ENCODE measurements at places on chromosomes 13 and 19.

DNA sequence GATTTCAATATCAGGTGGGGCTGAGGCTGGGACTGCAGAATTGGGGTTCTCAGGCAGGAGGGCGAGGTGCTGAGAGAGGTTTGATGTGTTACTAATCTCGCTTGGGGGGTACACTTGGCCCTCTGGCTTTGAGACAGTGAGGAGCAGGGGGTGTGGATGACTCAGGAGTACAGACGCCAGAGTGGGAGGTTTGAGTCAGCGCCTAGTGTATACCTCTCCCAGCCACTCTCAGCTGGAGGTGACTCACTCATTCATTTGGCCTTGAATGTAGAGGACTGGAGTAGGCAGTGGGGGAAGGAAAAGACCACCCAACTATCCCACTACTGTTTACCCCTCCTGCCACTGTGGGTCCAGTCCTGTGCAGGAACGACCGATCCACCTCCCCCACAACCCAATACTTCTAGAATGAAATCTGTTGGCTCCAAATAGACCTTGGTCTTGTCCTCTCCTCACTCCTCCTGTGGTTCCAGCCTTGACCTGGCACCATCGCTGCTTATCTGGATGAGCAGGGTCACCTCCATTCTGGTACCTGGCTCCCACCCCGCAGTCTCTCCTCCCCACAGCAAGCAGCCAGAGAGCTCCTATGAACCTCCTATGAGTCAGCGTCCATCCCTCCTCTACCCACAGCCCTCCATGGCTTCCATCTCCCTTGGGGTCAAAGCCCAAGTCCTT lies 20.1 kb upstream of the ZNRF4 start:
- DNase-seq: peak; percentile 13

DNA sequence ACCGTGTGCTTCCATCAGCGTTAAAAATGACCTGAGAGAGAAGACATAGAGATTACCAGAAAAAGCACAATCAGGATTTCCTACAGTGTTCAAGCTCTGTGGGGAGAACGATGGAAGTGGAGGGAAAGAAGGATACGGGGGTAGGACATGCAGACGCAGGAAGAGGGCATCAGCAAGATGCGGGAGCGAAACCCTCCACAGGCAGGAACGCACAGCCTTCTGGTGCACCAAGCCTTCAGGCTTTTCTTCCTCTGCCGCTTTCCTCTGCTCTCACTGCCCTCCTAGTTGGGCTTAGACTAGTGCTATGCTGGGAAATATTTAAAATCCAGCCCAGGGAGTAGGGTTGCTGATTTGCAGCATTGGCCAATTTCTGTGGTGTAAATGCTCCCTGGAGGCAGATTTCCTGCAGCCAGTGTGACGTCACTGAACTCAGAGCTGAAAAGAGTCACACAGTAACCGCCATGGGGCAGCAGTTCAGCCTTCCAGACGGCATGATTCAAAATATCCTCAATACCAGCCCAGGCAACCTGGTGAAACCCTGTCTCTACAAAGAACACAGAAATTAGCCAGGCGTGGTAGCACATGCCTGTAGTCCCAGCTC lies 205.1 kb upstream of the SOX1 start:
- no peak for DNase-seq

GRCh38 chr19:7255631-7256030 lies 38.6 kb downstream of the INSR start:
- DNase-seq: no peak

- DNase-seq: no peak
These were observed 109.2 kb downstream of the SGCG start for GRCh38 chr13:23289917-23290357.

- DNase-seq: peak; percentile 70
These were observed 207.4 kb upstream of the RFC3 start for GRCh38 chr13:33610438-33611120.

DNA sequence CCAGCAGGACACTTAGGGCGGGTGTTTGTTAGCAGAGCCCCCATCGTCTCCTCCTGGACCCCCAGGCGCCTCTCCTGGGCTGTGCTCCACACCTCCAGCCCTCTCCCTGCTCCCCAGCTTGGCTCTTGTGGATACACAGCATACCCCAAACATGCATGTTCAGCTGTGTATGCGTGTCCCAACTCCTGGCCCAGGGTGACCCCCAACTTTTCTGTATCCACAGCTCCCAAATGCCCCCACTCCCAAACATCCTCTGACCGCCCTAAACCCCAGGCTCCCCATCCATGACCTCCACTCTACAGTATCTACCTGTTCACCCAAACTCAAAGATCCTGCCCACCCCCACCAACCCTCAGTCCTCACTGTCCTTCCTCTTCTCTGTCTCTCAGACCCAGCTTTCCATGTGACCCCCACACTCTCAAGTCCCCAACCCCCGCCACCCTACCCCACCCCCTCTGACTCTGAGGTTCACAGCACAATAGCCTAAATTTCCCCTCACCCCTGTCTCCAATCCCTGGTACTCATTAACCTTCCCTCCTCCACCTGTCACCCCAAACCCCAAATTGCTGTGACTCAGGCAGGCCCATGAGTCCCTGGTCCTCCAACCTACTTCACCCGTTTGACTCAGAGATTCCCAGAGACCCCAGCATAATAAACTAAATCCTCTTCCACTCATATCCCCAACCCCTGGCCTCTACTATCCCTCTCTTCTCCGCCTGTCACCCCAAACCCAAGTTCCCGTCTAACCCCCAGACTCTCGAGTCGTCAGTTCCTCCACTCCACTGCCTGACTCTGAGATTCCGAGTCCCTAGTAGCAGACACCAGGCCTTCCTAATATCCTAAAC lies 968 bp downstream of the UBE2M start:
- no peak for DNase-seq

DNA sequence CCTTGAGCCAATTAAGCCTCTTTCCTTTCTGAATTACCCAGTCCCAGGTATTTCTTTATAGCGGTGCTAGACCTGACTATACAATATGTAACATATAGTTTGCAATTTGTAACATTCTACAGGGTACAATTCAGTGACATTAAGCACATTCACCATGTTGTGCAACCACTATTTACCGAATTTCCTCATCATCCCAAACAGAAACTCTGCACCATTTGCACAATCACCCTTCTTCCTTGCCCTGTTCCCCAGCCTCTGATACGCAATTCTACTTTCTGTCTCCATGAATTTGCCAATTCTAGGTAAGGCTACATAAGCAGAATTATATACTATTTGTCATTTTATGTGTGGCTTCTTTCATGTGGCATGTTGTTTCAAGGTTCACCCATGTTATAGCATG lies 13.7 kb upstream of the SIGLEC10 start:
- DNase-seq: no peak

- no peak for DNase-seq
These were observed 287 bp upstream of the B3GLCT start for GRCh38 chr13:31199527-31199848.

GRCh38 chr13:70188567-70188966 lies 80.3 kb upstream of the KLHL1 start:
- no peak for DNase-seq

DNA sequence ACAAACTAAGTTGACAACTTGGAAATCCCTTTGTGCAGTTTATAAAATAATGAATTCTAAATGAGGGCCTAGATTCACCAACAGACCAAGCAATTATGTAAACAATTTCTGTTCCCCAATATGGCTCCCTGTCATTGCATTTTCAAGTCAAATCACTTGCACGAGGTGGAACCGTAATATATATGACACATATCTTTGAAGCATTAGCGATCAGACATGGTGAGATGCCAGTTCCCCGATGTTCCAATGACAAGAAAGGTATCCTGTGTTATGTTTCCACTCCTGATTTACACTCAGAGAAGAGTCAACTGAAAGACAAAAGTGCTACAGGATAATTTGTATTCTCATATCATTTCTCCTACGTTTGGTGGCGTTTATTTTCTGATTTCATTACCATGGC lies 108.5 kb upstream of the TDRD3 start:
- no peak for DNase-seq

DNA sequence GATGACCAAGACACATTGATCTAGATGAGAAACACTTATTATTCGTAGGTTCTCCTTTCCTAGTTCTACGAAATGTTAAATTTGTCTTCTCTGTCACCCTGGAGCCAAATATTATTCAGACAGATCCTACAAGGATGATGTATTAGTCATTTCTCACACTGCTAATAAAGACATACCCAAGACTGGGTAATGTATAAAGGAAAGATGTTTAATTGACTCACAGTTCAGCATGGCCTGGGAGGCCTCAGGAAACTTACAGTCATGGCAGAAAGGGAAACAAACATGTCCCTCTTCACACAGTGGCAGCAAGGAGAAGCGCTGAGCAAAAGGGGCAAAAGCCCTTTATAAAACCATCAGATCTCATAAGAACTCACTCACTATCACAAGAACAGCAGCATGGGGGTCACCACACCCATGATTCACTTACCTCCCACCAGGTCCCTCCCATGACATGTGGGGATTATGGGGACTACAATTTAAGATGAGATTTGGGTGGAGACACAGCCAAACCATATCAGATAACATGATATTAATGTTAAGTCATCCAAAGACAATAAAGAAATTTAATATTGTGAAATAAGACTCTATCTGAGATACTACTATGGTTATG lies 1248.8 kb upstream of the SLC10A2 start:
- DNase-seq: no peak

DNA sequence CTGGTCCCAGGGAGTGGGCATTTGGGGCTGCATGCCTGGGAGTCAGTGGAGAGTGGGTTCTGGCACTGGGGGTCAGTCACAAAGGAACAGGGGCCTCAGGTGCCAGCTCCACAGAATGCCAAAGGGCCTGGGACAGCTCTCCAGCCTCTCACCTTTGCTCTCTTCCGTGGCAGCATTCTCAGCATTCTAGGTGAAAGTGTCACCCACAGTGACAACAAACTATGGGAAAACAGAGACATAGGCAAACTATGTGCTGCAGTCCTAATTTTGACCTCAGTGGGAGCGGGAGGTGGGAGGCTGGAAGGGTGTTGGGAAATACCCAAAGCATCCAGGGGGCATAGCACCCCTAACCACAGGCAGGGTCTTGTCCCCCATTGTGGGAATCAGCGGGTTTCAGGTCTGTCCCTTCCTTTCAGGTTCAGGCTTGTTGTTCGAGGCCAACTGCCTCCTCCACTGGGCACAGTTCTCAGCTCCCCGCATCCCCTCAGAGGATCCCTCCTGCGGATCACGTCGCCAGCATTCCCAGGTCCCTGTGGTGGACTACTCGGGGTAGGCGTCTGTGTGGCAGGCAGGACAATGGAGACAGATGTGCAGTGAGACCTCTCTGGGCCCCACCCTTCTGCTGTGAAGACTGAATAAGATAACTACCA lies 52.4 kb downstream of the TSHZ3 start:
- no peak for DNase-seq

DNA sequence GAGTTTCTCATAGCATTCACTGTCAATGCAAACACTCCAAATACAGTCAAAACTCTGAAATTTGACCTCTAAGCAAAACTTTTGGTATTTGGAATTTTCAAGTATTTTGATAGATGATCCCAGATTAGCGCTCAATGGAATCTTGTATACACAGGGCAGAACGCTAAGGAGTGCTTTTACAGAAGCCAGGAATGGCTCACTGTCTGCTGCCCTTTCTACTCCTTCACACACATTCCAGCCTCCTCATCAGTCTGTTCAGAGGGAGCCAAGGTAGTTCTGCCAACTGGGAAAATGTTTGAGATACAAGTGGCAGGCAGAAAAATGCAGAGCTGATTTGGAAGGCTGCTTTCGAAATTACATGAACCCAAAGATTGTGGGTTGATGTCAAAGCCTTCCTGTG lies 4.4 kb upstream of the STARD13 start:
- DNase-seq: no peak

DNA sequence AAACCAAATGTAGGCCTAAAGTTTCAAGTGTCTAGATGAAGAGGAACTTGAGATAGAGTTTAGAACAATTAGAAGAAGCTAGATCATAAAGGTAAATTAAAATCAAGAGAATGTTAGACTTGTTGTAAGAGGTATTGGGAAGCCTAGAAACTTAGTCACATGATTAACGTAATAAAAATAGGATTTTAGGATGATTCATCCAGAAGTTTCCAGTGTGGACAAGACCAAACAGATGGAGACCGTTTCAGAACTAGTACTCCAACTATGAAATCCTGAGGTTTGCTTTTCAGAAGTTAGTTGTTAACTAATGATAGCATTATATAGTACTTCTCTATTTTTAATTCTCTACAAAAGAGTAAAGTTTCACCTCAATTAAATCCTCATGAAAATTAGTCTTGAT lies 104.9 kb downstream of the MZT1 start:
- no peak for DNase-seq

DNA sequence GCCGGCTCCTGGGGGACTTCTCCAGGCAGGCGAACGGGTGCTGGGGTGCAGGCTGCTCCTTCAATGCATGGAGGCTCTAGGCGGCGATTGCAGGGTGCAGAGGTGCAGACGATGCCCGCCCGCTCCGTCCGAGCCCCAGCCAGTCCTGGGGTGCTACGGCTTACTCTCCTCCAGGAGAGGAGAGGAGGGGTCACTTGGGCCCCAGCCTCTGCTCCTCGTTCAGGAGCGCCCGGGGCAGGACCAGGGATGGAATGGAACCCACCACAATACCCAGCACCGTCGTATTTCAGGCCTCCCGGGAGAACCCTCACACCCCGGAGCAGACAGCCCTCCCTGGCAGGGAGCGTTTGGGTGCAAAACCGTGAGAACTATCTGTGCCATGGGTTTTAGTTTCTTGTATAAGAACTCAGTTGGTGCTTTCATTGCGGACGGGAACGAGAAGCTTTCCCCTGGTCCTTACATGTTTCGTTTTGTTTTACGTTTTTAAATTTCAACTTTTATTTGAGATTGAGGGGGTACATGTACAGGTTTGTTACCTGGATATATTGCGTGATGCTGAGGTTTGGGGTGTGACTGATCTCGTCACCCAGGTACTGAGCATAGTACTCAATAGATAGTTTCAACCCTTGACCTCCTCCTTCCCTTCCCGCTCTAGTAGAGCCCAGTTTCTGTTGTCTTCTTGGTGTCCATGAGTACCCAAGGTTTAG lies 46.8 kb downstream of the ARHGEF18 start:
- no peak for DNase-seq

DNA sequence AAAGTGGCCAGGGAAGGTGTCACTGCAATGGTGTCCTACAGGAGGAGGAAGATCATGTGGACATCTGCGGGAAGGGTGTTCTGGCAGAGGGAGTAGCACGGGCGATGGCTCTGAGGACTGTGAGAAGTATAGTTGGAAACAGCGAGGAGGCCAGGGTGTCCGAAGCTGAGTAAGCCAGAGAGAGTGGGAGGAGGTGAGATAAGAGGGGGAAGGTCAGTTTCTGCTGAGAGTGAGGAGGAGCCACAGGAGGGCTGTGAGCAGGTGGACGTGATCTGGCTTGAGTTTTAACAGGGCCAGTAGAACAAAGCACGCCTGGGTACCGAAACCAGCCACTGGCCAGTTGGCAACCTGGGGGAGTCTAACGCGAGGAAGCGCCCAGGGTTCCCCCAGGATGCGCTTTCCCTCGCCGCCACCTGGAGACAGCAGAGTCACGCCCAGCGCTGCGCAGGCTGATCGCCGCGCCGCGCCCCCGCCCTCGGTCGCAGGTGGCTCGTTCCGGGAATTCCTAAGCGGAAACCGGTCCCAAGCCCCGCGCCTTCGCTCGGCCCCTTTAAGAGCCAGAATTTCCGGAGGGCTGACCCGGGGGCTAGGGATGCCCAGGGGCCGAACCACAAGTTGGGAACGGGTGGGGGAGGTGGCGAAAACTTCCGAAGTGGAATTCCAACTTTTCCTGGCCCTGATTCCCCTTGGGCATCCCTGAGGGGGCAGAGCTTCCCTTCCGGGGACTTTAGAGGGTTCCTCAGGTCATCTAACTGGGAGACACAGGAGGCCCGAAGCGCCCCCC lies 1.1 kb upstream of the LSR start:
- DNase-seq: no peak

- no peak for DNase-seq
These were observed 202.3 kb upstream of the KLF12 start for GRCh38 chr13:74336546-74336945.

GRCh38 chr13:50446611-50447010 lies 396.9 kb downstream of the DLEU7 start:
- no peak for DNase-seq
